LoVo (cell line): ENCODE measurements at places on chromosomes 4 and X.

- peak; percentile 5 for DNase-seq
These were observed 55.5 kb upstream of the NYX start for GRCh38 chrX:41391606-41392005.

DNA sequence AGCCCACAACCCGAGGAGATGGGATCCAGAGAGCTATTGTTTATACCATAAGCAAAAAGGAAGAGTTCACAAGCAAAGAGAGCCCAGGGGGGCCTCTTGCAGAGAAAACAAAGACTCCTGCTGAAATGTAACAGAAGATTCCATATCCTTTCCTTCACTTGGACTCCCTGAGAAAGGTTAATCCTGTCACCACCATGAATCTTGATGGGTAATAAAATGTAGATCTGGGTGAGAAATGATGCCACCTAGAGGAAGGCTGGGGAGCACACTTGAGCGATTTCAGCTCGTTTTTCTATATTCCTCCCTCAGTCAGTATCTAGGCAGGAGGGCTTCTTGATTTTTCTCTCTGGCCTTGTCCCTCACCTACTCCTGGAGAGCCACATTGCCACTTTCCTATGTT, 10.2 kb upstream of the KCNE5 start:
- DNase-seq = no peak

DNA sequence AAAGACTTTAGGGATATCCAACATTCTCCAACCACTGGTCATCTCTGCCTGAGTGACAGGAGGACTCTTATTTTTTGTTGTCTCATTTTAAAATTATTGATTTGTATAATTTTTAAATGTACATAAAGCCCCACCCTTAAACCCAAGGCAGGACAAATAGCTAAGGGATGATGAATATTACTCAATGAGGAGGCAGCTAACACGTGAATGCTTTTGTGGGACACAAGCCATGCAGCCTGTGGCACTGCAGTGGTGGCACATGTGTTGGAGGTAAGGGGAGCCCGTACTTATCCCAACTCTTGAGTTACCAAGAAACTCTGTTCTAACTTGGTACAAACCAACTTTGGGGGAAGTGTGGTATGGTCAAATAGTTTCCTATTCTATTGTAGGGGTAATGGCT, 19.5 kb downstream of the MID1IP1 start:
- no peak for DNase-seq

- peak; percentile 15 for DNase-seq
These were observed 73.3 kb downstream of the MANBA start for GRCh38 chr4:102687373-102687981.
